ENCODE measurements at places on chromosomes 7 and 10.

- DNase-seq, result no peak
These were observed 15.6 kb upstream of the CLDN12 start for GRCh38 chr7:90387470-90388240.

DNA sequence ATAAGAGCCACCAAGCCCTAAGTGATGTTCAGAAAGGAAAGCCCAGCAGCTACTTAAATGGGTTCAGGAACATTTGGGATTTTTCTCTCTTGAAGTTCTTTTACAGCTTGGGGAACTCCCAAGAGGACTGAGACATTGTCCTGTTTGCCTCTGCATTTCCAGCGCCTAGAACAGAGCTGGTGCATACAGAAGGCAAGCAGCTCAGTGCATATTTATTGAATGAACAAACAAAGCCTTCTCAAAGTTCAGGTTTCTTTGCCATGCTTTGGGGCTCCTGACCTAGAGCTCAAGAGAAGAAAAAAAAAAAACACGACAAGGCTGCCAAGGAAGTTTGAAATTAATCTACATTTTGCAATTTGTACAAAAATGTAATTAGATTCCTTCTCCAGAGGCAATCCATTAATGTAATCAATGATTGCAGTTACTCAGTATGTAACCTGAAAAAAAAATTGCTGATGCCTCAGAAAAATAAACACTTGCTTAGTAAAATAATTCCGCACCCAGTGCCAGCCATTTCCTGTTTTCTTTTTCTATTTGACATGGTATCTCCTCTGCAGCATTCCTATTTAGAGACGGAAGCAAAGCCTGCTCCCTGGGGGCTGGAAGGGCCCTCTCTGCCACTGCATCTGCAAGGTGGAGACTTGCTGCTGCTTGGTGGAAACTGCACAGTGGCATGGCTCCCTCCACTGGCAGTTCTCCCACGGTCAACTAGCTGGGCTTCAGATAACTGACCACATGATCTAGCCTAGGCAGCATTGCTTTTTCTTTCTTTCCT lies 157.3 kb downstream of the TMEM178B start:
- DNase-seq, result no peak

DNA sequence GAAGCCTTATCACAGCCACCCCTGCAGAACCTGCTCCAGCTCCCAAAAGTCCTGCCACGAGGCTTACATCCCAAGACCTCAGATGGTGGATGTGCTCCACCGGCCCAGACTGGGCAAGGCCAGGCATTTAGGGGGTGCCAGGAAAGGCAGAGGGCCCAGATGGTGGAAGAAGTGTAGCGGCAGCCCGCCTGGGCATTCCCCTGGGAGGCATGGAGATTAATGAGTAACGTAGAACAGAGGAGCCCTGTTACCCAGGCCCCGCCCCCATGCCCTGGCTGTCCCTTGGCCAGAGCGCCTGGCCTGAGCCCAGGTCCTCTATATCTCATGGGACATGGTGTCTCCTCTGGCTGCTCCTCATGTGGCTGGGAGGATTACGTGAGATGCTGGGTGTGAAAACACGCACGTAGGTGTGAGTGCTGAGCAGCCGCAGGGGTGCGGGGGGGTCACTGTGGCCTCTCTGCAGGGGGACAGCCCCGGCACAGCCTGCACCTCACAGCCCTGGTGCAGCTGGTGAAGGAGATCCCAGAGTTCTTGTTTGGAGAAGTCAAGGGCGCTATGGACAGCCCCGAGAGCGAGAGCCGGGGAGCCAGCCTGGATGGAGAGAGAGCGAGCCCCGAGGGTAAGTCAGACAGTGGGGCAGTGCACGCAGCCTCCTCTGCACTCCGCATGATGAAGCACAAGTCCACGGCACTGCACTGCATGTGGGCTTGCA lies 52.9 kb downstream of the ZNF467 start:
- DNase-seq, result peak; percentile 90

DNA sequence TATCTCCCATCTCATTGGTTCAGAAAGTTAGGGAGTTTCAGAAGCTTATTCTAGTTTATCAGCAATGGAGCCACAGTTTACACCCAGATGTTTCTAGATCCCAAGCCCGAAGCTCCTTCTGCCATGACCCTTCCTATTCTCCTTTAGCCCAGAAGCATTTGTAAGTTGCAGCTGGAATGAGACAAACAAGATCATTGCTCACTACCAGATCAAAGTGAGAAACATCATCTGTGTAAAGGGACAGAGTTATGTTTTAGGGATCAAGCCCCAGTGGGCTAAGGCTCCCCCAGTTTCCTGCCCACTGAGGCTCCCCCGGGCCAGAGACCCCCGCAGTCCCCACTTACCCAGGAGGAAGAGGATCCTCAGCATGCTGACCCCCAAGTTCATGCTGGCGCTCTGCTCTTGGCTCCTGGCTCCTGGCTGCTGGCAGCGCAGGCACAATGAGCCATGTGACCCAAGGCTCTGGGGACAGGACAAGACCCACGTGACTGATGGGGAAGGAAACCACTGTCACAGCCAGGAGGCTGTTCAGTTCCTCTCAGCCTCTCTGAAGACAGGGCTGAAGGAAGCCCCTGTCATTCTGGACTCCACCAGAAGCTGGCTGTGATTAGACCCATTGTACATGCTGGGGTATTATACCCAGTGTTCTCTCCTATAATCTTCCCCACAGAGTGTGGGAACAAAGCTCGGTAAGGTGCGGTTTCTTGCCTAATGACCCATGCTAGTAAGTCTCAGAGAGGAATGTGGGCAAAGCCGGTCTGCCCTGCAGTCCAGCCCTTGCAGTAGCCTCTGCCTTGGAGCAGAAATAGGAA lies at the start of gene TMEM273:
TMEM273 (minus strand) TSS at position 442 of the 812 bp plus-strand sequence; CDS start at position 387, 55 bp downstream.
- peak; percentile 59 for DNase-seq

DNA sequence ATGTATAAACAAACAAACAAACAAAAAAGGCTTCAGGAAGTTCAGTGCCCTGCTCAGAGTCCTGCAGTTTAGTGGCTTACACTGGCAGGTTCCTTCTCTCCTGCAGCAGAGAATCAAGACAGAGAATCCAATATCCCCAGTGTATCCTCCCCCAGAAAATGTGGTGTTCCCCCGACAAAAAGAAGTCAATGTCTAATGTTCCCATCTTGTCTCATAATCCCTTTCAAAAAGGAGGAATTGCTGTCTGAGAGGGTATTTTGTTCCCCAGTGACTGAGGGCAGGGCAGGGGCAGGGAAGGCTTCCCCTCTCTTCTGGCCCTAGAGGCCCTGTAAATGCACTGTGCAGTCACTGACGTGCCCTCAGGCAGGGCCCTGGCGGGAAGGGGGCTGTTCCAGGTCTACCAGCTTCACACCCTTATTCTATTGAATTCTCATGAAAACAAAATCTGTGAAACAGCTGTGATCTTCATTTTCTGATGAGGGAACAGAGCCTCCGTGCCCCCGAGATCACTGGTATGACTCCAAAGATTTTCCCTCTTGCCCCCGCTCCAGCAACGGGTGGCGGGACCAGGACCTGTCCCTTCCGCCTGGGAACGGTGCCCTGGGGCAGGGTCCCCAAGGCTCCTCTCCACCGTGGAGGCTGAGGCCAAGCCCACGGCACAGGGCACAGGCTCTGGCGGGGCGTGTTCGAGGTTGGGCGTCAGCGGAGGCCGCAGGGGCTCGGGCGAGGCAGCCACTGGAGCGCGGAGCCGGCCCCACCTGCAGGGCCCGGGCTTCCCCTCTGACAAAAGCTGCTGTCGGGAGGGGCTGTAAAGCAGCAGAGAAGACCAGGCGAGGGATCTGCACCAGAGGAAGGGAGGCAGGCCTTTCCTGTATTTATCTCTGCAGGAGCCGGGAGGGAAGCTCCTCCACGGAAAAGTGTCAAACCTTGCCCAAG lies 13.4 kb upstream of the WDFY4 start:
- DNase-seq, result no peak

Data from gastrocnemius medialis (tissue), 4 donors.